ENCODE measurements at places on chromosomes 2 and 18. TPM values are rescaled to one million over a fixed set of nuclear protein-coding genes. Genes with fewer than 3 reads are reported as not detected.

GRCh38 chr2:10738192-10738591 lies 16.8 kb downstream of the ATP6V1C2 start:
- no peak for DNase-seq

GRCh38 chr18:66616523-66616983 lies 12.7 kb upstream of the CDH19 start:
- DNase-seq: no peak

Gene TNFAIP6
- not detected for total RNA-seq

- DNase-seq: no peak
Observed at GRCh38 chr18:56853961-56854360, 202.8 kb downstream of the WDR7 start.

GRCh38 chr18:14949800-14950664 lies 202.1 kb downstream of the ANKRD30B start:
- no peak for DNase-seq

GRCh38 chr2:187075199-187075635 lies 226.2 kb upstream of the ZSWIM2 start:
- no peak for DNase-seq

GRCh38 chr2:195813421-195813820 lies 156.4 kb downstream of the SLC39A10 start:
- DNase-seq: no peak

Gene SKOR2
- total RNA-seq: not detected

DNA sequence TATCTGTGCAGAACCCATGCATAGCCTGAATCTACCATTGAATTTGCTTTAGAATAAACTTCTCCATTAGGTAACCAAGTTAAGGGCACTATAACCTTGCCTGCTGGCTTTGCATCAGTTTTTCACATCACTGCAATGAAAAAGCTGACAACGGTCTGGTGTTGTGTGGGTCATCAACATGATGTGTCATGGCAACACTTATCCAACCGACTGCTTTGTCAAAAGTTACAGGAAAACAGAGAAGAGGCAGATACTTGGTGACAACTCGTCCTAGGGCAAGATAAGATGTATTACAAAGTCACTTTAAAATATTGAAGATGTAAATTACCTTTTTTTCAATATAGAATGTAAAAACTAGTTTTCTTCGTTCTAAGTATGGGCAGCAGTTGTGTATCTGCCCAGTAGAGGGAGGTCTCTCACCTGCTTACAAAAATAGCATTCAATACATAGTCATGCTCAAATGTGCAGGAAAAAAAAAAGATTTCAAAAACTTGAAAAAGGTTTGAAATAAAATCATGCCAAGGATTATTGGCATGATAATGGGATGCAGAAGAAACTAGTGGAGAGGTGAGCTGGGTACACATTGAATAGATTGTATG lies 96.3 kb downstream of the EVA1A start:
- DNase-seq: peak; percentile 7

Gene WDCP
- total RNA-seq: 11.3 TPM

DNA sequence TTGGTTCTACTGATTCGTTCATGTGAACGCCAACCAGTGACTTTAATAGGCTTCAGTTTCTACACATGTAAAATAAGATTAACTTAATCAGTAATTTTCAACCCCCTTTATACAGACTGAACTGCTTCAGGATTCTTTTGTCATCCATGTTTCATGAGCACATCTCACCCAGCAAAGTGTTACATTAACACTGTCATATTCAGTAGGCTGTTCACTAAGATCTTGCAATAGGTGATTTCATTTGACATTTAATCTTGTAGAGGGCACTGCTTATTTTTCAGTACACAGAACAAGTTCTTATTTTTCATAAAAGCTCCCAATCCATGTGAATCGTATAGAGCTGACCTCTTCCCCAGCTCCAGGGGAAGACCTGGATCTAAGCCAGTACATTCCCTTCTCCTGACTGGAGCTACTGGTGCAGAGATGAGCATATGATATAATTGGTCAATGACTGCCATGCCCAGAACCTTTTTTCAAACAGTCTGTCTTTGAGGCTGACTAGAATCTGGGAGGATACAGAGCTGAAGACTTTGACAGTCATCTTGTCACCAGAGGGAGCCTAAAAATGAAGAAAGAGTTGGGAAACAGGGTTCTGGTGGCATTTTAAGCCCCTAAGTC lies 72.2 kb upstream of the CHRNA1 start:
- DNase-seq: peak; percentile 57

- DNase-seq: no peak
Observed at GRCh38 chr2:230176996-230177395, 42.8 kb downstream of the SP110 start.

Gene GAREM2
- 0.92 TPM for total RNA-seq

DNA sequence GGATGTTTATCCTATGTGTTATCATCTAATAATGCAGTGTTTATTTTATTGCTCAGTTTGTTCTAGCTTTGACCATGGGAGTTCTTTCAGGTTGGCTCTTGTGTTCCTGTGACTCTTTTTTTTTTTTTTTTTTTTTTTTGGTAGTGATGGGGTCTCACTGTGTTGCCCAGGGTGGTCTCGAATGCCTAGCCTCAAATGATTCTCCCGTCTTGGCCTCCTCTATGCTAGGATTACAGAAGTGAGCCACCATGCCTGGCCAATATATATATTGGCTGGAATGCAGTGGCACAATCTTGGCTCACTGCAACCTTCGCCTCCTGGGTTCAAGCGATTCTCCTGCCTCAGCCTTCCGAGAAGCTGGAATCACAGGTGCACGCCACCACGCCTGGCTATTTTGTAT lies 18.9 kb upstream of the NFU1 start:
- no peak for DNase-seq

- DNase-seq: no peak
Observed at GRCh38 chr2:120690521-120690920, 45.1 kb upstream of the GLI2 start.

Gene MAT2A
- total RNA-seq: 161 TPM

DNA sequence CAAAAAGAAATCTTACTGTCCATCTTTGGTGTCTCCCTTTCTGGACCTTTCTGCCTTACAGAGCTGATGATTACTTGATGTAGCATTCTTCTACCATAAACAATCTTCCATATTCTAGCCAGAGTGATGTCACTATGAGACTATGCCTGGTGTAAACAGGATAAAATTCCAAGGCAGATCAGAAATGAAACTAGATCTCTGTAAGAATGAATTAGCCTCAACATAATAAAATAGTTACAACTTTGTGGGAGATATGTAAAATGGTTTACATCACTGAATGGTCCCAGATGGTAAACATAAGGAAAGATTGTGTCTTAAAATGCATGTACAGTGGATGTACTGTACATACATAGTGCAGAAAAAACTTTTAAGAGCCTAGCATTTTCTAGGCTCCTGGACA lies 112.3 kb upstream of the ZNF521 start:
- no peak for DNase-seq
